Inflammatory macrophage treated with lipopolysaccharide for 1 hour (primary cell): ENCODE measurements at places on chromosomes 5 and 9.

- no peak for DNase-seq
These were observed 75.2 kb downstream of the GOLPH3 start for GRCh38 chr5:32098890-32099310.

- DNase-seq: peak; percentile 73
These were observed 24.5 kb upstream of the NRARP start for GRCh38 chr9:137326445-137327065.

- DNase-seq: peak; percentile 6
These were observed 439.0 kb downstream of the ENC1 start for GRCh38 chr5:74201334-74202081.

GRCh38 chr5:178428341-178429155 lies 161.6 kb downstream of the COL23A1 start:
- no peak for DNase-seq

- no peak for DNase-seq
These were observed 1823.9 kb upstream of the CDH9 start for GRCh38 chr5:28862137-28862859.

GRCh38 chr9:6680797-6681146 lies 35.2 kb upstream of the GLDC start:
- DNase-seq: peak; percentile 51

DNA sequence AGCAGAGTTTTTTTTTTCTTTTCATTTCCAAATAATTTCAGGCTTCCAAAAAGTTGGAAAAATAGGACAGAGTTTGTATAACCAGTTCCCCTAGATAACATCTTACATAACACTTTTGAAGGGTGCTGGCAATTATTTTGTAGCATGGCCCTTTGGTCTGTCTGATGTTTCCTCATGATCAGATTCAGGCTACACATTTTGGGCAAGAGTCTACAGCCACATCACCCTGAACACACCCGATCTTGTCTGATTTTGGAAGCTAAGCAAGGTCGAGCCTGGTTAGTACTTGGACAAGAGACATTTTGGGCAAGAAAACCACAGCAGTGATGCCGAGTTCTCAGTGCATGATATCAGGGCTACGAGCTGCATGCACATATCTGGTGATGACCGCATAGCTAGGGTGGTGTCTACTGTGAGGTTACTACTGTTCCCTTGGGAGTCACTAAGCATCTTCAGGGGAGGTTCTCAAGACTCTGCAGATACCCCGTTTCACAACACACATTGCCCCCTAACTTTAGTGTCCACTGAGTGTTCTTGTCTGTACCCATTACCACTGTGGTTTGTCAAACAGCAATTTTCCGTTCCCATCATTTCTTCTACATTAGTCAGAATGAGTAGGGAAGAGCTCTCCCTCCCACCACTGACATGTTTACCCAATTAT lies 86.2 kb downstream of the TTC39B start:
- DNase-seq: no peak

DNA sequence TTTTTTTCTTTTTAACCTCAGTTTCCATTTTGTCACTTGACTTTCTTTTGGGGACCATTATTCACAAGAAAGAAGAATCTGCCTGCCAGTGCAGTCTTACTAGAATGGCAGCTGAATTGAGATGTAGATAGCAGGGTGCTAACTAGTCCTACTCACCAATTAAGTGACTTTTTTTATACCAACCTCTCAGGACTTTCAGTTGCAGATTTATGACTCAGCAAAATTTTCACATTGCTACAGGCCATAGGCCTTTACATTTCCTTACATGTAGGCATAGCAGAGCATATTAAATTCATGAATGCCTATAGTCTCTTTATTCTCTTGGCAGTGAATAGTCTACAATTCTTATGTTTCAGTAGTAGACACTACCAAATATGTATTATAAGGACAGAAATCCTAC lies 54.0 kb upstream of the FKTN start:
- DNase-seq: no peak

DNA sequence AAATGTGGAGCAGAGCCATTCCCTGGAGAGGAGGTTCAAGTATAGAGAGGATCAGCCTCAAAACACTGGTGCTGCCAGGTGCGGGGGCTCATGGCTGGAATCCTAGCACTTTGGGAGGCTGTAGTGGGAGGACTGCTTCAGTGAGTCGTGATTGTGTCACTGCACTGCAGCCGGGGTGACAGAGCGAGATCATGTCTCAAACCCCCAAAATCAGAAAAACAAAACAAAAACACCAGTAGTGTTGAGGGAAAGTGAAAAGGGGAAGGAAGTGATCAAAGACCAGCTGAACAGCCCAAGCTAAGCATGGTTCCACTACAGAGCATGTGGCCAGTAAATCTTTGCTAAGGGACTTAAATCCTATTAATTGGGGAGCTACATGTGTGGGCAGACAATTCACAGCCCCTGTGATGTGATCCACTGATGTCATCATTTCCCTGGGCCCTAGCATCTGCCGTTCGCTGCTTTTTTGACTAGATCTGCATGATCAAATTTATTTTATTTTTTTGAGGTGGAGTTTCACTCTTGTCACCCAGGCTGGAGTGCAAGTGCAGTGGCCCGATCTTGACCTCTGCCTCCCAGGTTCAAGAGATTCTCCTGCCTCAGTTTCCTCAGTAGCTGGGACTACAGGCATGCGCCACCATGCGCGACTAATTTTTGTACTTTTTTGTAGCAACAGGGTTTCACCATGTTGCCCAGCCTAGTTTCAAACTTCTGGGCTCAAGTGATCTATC lies 2.7 kb upstream of the PCBD2 start:
- DNase-seq: peak; percentile 64

DNA sequence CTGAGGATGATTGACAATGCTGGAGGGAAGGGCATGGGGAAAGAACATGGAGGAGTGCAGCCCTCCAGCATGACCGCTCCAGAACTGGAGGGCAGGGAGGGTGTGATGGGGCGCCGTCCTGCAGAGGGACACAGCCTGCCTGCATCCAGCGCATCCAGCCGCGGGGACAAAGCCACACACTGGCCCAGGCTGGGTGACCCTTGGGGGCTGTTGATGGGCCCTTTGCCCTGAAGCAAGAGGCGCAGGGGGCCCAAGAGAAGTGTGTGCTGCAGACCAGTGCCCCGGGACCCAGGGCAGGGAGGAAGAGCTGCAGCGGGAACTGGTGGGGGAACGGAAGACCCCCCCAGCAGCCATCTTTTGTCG lies 169.8 kb upstream of the PPP1R26 start:
- no peak for DNase-seq

- DNase-seq: peak; percentile 2
These were observed 114.1 kb downstream of the MLLT3 start for GRCh38 chr9:20508242-20508641.

- DNase-seq: peak; percentile 87
These were observed 21.1 kb upstream of the CDC42SE2 start for GRCh38 chr5:131242728-131243255.

DNA sequence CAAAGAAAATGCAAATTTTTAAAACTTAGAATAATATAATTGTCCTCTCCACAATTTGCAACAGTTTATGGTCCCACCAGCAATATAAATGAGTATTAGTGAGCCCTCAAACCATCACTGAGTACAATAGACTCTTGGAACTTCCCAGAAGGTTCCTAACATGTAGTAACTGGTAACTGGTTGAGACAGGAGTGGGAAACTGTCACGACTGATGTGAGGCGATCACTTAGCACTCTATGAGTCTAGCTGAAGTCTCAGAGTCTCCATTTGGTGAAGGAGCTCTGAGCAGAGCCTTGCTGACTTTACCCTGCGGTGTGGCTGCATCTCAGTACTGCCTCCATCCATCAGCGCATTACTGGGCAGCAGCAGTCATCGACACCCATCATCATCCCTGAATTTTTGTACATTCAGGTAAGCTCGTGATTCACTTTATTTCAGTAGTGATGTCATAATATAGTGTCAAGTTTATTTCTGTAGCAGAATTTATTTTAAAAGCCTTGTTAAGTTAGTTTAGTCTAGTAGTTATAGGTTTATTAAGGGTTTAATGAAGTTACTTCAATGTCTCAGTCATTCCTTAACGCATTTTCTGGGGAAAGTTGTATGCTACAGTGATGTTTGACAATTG lies 76.6 kb upstream of the ABCA1 start:
- DNase-seq: no peak

GRCh38 chr5:35877655-35878054 lies 21.0 kb downstream of the IL7R start:
- DNase-seq: peak; percentile 0

DNA sequence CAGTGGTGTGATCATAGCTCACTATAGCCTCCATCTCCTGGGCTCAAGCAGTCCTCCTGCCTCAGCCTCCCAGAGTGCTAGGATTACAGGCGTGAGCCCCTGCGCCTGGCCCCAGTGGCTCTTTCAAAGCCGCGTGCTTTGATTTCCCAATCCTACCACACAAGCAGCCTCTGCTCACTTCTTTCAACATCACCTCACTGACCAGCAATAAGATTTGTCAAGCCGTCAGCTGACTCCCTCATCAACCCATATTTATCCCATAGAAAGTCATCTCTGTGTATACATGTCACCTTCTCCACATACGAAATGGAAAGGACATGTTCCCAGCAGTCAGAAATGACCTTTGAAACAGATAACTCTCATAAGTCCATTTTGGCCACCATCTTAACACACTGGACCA lies 26.0 kb downstream of the SLC31A2 start:
- DNase-seq: peak; percentile 69

GRCh38 chr5:132687995-132688394 lies 14.2 kb downstream of the IL4 start:
- no peak for DNase-seq

GRCh38 chr5:59711310-59711709 lies 182.2 kb downstream of the PDE4D start:
- DNase-seq: no peak

GRCh38 chr9:105672711-105673234 lies 10.5 kb downstream of the TAL2 start:
- DNase-seq: peak; percentile 8

GRCh38 chr9:128412120-128412790 lies 8.4 kb upstream of the CERCAM start:
- DNase-seq: peak; percentile 21

DNA sequence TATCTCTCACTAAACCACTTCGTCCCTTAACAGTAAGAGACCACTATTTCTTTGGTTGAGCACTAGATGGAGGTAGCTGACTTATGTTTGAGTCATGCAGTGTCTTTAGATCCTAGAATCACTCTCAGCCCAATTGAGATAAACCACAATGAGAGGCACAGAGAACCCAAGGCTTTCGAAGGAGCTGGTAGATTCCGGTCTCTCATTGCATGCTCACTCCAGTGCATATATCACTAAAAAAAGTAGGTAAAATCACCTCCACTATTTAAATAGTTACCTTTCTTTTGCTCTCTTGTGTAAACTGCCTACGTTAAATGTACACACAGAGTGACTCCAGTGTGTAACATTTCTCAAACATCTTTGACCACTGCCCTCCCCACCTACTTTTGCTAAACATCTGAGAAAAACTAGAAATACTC lies 27.6 kb downstream of the ACTL7A start:
- DNase-seq: no peak

DNA sequence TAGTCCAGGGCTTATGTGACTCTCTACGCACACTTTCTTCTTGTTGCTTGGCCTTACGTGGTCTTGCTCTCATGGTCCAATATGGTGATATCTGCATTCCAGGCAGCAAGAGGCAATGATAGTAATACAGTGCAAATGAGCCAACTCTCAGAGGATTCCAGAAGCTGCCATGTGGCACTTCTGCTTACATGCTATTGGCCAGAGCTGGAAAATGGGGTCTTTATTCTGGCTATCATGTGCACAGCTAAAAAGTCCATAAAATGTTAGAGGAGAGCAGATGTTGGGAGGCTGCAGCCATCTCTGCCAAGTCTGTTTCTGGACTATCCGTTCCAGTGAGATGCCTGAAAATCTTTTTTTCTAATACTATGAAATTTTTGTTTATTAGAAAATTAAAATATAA lies 2.9 kb upstream of the SEPTIN8 start:
- DNase-seq: no peak

DNA sequence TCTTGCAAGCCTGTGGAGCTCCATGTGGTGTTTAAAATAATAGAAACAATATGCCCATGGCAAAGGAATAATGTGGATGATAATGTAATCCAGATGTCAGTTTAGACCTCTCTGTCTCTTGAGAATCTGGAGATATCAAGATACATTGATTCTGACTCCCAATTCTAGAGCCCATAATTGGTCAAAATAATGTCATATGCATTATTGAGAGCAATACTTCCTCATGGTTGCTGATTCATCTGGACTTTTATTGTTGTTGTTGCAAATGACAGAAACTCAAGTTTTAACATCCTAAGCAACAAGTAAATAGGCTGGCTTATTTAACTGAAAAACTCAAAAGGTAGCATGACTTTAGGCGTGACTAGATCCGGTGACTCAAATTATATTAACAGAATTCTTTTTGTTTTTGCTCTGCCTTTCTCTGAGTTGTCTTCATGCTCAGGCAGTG lies 152.1 kb downstream of the PCSK1 start:
- DNase-seq: no peak

- peak; percentile 73 for DNase-seq
These were observed 21.3 kb upstream of the GBGT1 start for GRCh38 chr9:133184971-133185370.

DNA sequence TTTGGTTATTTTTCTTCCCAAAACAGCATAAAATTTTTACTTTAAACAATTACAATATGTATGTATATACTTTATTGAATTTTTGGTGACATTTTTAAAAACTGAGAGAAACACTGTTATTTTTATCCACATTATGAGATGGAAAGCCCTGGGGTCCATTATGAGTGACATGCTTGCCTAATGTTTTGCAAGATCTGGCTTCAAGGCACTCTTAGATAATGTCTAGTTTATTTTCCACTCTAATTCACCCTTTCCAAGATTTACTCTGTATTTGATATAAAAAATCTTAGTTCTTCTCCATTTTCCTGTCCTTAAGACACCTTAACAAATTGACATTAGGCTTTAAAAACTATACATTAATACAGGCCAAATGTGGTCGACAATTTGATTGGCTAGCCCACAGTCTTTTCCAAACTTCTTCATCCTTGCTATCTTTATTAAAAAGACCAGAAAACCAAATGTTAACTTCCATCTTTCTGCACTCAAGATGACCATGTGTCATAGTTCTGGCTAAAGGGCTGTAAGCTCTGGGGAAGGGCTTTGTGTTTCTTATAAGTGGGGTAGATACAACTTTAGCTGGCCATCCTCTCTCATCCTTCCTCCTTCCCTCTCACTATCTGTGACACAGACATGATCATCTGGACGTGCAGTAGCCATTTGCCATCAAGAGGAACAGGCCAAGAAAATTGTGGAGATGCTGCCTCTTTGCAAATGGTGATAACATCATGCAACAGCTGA lies 561.1 kb downstream of the PDE4D start:
- DNase-seq: no peak
